Activated naive CD4-positive, alpha-beta T cell (primary cell): ENCODE measurements at places on chromosomes 1 and 21.

DNA sequence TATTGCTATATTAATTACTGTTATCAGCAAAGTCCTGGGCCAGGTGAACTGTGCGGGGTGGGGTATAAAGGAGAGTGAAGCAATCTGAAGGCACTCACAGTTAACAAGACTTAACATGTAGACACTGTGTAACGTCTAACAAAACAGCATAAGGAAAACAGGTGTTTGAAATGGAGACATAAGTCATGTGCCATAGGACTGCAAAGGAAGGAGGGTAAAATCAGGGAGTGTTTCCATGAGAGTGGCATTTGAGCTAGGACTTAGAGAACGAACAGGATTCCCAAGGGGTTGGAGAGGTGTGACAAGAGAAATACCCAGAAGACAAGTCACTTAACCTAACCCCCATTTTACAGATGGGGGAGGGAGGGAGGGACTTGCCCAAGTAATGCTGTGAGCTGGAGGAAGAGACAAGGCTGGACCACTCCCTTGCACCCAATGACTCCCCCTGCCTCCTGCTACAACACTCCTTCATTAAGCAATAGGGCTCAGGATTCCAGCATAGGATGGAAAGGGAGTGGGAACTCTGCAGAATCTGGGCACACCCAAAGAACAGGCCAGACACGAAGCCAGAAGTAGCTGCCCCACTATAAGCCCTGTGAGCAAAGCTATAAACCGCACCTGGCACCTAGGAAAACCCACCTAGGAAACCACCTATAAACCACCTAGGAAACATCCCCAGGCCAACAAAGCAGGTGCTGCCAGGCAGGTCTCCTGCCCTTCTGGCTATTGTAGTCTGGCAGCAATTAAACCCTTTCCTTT, 6.6 kb downstream of the PEF1 start:
- DNase-seq = no peak

- DNase-seq = no peak
Observed at GRCh38 chr1:239913141-239913585, 178.5 kb upstream of the FMN2 start.

DNA sequence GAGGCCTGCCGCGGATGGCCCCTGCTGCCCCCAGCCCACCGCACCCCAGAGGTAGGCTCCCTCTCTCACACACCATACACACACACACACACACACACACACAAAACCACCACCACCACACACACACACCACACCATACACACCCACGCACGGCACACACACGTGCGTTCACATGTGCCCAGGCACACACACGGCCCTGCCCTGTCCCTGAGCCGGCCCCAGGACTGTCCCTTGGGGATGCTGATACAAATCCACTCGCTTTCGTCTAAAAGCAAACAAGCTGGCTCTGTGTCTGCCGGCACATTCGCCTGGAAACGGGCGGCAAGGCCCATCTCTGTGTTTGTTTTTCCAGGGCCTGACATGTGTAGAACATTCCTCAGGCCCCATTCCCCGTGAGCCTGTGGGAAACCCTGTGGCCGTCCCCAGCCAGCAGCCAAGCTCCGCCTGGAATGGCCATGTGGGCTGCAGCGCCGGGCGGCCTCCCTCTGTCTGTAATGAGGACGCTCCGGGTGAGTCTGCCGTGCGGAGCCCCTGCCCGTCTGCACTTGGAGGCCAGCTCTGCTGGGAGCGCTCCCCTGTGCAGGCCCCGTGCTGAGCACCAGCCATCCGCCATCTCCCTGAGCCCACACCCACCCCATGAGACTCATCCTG, 67.4 kb downstream of the DMRTB1 start:
- no peak for DNase-seq

- DNase-seq = no peak
Observed at GRCh38 chr1:233598891-233599541, 14.9 kb upstream of the KCNK1 start.

DNA sequence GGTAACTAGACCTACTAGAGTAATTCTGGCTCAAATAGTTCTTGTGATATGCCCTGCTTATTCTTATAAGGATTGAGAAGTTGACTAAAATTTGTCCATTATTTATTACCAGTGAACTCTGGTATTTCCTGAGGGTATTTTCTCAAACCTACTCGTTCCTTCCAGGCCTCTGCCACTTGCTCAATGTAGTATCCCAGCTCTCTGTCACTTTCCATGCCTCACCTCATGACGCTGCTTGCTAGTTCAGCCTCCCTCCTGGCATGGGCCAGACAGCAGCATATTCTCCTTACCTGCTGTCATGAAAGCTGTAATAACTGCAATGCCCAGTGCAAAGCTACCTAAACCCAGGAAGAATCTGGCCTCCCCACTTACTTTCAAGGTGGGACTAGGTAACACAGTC, 602.9 kb upstream of the ADAMTS5 start:
- DNase-seq = no peak

- no peak for DNase-seq
Observed at GRCh38 chr1:245583575-245584330, 429.0 kb downstream of the KIF26B start.

DNA sequence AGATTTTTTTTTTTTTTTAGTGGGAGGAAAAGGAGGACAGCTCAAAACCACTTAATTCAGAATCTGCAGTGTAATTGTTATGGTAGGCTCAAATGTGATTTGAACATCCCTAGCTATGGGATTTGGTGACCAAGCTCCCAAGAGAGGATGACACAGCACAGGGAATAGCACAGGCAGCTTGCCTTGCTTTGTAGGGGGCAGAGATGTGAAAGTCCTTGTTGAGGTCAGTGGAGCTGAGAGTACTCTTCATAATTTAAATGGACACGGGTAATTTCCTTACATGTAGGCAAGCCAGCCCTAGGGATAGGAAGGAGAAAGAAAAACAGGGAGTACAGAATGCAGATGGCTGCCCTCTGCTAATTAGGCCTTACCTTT, 3.2 kb upstream of the UCK2 start:
- DNase-seq = no peak

- no peak for DNase-seq
Observed at GRCh38 chr1:180229483-180230415, at the start of gene LHX4. Gene LHX4 (plus strand): TSS chr1:180230264. CDS start chr1:180230530, 266 bp downstream.

- no peak for DNase-seq
Observed at GRCh38 chr1:156582388-156583017, 3.0 kb downstream of the TTC24 start.

GRCh38 chr21:26761174-26761915, 83.9 kb downstream of the ADAMTS1 start:
- no peak for DNase-seq
